ENCODE measurements at places on chromosomes 7 and 10. TPM values are rescaled to one million over a fixed set of nuclear protein-coding genes. Genes with fewer than 3 reads are reported as not detected.

Gene COL1A2
- total RNA-seq, result 4,873 TPM

Gene GPR158
- not detected for total RNA-seq

Gene SORCS1
- not detected for total RNA-seq

Gene TAS2R5
- total RNA-seq, result 0.43 TPM

Gene SH2D4B
- not detected for total RNA-seq
